Omental fat pad (tissue), 4 donors: ENCODE measurements at places on chromosomes 1 and 21. TPM values are rescaled to one million over a fixed set of nuclear protein-coding genes. Genes with fewer than 3 reads are reported as not detected.

Gene OLIG2
- total RNA-seq: not detected

Gene RGS7
- not detected for total RNA-seq

Gene UQCRHL
- total RNA-seq: 1.1 TPM

Gene PGLYRP3
- not detected for total RNA-seq

- DNase-seq: no peak
These were observed 465.9 kb downstream of the NPHP4 start for GRCh38 chr1:5526385-5526750.

DNA sequence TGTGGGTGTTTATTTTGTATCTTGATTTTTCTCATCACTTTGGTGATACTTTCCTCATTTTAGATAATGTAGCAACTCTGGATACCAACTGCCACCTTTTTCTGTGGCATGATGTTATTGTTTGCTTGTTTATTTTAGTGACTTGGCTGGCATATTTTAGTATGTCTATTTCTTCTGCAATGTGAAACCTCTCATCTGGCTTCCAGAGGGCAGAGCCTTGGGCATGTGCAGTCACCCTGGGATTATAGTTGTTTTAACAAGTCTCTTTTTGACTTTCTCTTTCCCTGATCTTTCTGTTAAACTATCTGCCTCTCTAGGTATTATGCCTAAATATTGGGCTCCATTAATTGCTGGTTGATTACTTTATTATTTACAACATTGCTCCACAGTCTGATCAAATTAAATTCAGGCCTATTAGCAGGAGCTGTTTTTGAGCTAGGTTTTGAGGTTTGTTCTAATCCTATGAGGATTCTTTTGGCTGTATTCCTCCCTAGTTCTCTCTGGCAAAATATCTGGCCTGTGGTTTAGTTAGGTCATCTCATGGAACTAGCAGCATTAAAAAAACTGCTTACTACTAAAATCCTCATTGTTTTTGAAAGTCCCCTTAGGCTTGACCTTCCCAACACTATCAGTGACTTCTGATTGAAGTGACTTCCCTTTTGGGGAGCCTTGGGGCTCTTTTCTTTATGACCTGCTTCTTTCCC, 86.4 kb upstream of the FAM78B start:
- no peak for DNase-seq

Gene ST6GALNAC5
- not detected for total RNA-seq

- no peak for DNase-seq
These were observed 61.5 kb upstream of the KLHDC7A start for GRCh38 chr1:18419113-18419844.

DNA sequence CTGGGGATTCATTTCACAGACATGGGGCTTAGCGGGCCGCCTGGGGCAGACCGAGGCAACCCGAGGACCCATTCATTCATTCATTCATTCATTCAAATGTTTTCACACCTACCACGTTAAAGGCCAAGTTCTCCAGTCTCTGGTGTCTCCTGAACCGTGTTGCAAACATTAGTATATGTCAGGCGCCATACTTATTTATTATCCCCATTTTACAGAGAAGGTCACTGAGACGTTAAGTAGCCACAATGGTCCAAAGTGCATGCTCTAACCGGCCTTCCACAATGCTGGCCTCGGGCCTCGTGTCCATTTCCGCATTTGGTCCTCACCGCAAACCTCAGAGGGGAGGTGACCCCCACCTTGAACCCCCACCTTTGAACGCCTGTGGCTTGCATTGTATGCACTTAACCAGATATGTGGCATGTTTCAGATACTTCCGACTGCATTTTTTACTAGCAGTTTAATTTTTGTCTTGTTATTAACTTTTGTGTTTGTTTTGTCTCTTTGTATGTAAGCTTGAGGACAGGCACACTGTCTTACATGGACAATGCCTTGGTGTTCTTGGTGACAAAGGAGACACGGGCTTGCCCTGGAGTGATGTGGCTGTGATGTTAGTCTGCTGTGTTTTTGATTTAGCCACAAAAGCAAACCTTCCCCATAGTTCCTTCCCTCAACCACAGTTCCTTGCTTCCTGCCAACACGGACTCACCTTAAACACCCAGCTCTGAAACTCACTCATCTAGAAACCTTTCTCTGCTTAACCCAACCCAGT, 1.2 kb upstream of the IFFO2 start:
- DNase-seq: no peak

DNA sequence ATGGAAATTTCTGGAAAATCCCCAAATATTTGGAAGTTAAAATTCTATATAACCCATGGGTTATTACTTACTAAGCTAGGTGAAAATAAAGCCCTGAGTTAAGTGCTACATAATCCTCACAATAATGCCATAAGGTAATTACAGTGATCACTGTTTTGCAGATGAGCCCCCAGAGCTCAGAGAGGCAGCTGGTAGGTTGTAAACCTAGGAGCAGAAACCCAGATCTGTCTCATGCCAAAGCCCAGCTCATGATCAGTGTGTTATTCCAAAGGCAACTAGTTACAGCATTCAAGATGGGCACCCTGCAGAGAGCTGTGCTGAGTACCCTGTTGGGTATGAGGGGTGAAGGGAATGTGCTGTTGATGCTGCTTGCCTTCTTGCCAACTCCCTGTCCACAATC, 10.8 kb upstream of the MYOG start:
- no peak for DNase-seq

DNA sequence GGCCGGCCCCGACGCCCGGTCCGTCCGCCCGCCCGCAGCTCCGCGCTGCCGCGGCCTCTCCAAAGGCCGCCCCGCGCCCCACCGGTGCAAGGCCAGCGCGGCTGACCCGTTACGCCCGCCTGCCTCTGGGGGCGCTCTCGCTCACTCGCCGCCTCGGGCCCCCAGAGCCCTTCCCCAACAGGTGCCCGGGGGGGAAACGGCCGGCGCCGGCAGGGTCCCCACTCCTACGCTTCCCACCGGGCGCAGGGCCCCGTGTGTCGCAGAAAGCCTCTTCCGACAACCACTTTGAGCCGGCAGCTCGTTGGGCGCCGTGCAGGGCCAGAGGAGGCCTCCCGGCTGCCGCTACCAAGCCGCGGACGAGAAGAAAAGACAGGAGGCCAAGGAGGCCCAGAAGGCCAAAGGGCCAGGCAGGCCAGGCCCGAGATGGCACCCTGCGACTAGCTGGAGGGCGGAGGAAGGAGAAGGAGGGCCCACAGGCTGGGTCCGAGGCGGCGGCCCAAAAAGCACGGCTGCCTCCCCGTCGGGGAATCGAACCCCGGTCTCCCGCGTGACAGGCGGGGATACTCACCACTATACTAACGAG, 64.9 kb upstream of the FCGR2A start:
- DNase-seq: no peak

Gene KIF26B
- total RNA-seq: 0.96 TPM

DNA sequence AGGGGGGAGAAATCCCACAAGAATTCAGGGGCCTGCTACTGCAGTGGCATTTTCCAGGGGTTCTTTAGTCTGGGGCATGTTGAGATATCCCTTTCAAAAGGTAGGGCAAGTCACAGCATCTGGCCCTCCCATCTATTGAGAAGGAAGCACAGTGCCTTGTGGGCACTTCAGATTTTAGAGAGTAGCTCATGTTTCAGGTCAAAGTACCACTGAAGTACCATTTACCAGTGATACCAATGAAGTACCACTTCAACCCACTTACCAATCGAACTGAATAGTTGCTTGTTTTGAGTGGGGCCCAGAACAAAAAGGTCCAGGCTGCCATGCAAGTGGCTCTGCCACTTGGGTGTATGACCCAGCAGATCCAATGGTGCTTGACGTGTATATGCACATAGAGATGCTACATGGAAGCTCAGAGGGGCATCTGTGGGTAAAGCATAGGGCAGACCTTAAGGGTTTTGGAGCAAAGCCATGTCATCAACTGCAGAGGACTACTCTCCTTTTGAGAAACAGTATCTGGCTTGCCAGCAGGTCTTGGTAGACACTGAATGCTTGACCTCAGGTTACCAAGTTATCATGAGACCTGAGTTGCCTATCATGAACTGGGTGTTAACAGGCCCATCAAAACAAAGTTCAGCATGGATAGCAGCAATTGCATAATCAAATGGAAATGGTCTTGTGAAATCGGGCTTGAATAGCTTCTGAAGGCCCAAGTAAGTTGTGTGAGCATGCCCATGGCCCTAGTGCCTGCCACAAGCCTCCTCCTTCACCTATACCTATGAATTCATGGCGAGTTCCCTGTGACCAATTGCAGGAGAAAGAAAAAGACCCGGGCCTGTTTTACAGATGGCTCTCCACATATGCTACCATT, 23.5 kb downstream of the PLA2G2D start:
- no peak for DNase-seq

- no peak for DNase-seq
These were observed 13.4 kb upstream of the DPT start for GRCh38 chr1:168742386-168742785.

DNA sequence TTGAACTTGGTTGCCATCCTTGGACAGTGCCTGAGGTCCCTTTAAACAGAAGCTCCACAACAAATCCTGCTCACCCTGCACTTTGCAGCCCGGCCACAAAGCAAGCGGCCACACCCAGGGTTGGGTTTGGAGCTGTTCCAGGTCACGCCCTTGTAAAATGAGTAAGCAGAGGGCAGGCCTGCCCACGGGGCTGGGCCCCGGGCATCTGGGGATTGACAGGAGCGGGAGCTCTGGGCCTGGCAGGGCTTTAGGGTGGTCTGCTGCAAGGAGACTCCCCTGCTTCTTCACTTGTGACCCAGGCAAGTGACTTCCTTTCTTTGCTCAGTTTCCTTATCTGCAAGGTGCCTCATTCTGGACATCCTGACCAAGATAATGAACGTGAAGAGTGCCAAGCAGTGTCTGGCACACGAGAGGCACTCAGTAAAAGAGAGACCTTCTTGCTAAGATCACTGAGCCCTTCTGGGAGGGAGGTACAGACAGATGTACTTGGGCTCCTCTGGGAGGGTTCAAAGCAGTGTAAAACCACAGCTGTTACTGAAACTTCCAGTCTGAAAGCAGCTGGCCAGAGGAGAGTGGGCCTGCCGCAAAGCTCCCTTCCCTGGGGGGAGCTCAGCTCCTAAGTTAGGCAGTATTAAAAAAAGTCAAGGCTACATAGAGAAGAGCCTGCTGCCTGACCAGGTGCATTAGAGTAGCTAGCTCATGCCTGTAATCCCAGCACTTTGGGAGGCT, 2.6 kb downstream of the E2F2 start:
- peak; percentile 80 for DNase-seq

DNA sequence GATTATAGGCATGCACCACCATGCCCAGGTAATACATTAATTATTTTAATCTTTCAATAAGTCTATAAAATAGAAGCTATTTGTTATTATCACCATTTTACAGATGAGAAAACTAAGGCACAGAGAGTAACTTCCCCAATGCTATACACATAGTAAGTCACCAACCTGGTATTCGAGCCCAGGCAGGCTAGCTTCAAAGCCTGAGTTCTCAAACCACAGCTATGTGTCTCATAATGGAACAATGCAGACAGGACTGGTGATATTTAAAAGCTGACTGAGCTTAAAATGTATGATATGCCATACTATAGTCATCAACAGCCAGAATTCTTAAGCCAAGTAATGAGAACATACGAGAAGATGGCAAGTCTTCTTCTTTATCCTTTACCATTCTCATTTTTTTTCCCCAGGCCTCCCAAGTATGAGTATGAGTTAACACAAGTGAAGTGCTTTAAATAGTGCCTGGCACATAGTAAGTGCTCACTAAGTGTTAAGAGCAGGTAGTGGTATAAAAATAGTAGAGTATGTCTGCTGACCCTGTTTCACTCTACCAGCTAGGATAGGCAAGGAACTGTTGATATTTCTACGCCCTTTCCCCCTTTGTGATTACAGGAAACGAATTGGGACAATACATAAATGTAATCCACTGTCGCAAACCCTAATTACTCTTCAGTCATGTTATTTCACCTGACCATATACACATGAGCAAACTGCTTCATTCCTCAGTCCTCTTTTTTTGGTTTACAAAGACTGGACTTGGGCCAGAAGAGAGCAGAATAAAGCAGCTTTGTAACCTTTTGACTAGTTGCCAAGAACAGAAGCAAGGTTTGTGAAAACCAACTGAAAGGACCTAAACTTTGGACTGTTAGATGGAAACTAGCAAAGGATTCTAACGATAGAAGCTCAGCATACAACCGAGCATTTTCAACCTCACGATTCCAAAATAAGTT, 9.5 kb downstream of the EYA3 start:
- no peak for DNase-seq

- DNase-seq: no peak
These were observed 45.2 kb downstream of the EDN2 start for GRCh38 chr1:41439234-41439633.

DNA sequence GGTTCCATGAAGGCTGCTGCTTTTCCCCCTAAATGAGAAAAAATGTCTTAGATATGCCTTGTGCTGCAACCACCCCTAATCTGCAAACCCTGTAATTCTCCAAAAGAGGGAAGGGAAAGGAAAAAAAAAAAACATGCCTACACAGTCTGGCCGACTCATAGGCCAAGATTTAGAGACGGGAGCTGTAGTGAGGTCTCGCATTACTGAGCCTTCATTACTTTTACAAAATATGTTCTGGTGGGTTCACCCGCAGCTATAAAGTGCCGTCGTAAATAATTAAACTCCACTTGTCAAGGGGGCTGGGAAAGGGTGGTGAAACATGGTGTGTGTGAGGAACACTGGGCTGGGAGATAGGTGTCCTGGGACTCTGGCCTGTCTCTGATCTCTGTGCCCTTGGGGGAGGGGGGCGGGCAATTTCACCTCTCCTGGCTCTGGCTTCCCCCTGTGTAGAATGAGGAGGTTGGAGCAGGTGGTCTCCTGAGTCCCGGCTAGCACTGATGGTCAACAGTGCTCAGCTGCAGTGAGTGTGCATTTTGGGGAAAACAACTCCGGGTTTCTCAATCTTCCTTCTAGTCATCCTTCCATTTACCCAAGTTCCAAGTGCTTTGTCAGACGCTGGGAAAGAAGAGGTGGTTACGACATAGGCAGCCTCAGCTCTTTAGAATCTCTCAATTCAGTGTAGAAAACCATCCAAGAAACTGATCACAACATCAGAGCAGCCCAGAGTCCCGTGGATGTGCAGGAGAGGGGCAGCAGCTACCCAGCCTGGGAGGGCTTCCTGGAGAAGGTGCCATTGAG, 82.3 kb downstream of the ACTL8 start:
- no peak for DNase-seq

- no peak for DNase-seq
These were observed 116.4 kb downstream of the SYT2 start for GRCh38 chr1:202593845-202594244.

- DNase-seq: no peak
These were observed 13.7 kb upstream of the LBR start for GRCh38 chr1:225441314-225442122.

Gene C2CD4D
- not detected for total RNA-seq

Gene HUNK
- total RNA-seq: 0.95 TPM

- DNase-seq: no peak
These were observed 7.8 kb upstream of the PTPRF start for GRCh38 chr1:43522776-43523480.
